T-helper 17 cell (primary cell): ENCODE measurements at places on chromosomes 16 and 17.
A peak's percentile ranks its signal among the peaks of the same experiment; 100 is the strongest.

- no peak for DNase-seq
Observed at GRCh38 chr16:83136419-83136818, 509.6 kb downstream of the CDH13 start.

GRCh38 chr17:28667870-28668269 lies 5.9 kb downstream of the SUPT6H start:
- no peak for DNase-seq

GRCh38 chr17:1649844-1650501 lies at the start of gene RILP:
TSS of gene RILP (minus strand) at chr17:1649866. CDS start at chr17:1649804, 62 bp downstream.
- DNase-seq, result no peak

GRCh38 chr17:39688475-39688835 lies 598 bp upstream of the PGAP3 start:
- no peak for DNase-seq

GRCh38 chr16:78821335-78821734 lies 721.9 kb downstream of the WWOX start:
- no peak for DNase-seq

DNA sequence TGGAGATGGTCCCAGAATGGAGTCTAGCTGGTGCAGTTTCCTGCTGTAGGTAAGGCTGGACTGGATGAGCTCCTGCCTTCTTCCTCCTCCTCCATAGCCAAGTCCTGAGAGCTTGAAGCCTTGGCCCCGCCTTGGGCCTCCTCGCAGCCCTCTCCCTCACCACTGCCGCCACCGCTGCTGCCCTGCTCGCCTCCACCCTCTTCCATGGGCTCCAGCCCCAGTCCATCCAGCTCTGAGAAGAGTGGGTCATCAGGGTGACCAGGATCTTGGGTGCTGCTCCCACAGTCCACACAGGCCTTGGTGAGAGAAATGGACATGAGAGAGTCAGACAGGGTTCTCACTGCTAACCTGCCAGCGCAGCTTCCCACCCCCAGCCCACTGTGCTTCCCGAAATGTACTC lies 11.2 kb downstream of the PER1 start:
- no peak for DNase-seq

GRCh38 chr16:76777721-76778465 lies 413.1 kb upstream of the MON1B start:
- no peak for DNase-seq

DNA sequence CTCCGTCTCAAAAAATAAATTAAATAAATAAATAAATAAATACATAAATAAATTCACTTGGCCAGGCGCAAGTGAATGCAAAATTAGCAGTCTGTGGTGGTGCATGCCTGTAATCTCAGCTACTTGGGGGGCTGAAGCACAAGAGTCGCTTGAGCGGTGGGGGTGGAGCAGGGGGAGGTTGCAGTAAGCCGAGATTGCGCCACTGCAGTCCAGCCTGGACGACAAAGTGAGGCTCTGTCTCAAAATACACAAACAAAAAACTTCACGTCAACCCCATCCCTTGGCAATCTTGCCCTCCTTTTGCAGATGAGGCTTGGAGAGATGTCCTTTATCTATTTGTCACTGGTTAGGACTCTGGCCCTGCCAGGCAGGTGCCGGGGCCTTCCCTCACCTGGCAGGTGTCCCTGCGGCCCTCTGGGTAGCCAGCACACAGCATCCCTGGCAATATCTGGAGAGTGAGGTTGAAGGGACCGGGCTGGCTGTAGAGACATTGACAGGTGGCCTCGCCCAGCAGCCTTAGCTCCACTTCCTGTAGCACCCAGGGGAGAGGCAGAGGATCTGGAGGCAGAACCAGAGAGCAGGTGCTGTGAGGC lies 4.4 kb downstream of the PRSS36 start:
- DNase-seq, result no peak

DNA sequence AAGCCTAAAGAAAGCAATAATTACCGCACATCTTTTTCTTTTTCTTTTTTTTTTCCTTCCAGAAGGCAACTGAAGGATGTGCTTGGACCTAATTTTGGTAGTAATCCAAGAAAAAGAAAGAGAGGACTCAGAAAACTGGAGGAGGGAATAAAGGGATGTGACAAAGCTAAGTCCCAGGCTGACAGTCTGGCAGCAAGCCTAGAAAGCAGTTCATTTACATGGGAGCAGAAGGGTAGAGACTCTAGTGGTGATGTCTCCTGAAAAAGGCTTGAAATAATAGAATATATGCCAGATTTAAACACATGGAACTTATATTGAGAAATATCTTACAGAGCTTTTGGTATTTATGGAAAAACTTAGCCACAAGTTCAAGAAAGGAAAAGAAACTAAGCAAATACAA lies 101.0 kb upstream of the SHISA6 start:
- DNase-seq, result no peak

DNA sequence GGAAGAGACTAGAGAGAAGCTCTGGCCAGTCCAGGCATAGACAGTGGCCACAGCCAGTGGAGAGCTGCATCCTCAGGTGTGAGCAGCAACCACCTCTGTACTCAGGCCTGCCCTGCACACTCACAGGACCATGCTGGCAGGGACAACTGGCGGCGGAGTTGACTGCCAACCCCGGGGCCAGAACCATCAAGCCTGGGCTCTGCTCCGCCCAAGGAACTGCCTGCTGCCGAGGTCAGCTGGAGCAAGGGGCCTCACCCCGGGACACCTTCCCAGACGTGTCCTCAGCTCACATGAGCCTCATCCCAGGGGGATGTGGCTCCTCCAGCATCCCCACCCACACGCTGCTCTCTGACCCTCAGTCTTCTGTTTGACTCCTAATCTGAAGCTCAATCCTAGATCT lies 3.2 kb downstream of the RHBDF1 start:
- no peak for DNase-seq

DNA sequence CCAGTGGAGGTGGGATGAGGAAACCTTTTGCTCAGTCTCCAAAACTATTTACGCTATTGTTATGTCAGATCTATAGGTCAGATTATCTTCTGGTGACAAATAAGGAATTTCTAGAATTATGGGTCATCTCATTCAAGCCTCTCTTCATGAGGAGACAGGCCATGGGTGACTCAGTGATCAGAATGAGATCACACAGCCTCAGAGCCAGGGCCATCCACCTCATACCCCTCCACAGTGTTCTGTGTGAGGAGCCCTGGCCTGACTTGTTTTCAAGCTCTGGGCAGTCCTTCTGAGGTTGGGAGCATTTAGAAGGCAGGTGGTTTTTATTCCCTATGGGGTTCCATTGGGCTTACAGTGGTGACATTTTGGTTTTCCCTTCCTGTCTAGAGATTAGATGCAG lies 26.5 kb downstream of the YPEL2 start:
- no peak for DNase-seq

GRCh38 chr17:71679832-71680231 lies 441.0 kb upstream of the SOX9 start:
- no peak for DNase-seq

GRCh38 chr17:80657561-80657960 lies 112.9 kb downstream of the RPTOR start:
- no peak for DNase-seq

GRCh38 chr17:76277300-76278267 lies 12.4 kb downstream of the UBALD2 start:
- DNase-seq, result no peak

DNA sequence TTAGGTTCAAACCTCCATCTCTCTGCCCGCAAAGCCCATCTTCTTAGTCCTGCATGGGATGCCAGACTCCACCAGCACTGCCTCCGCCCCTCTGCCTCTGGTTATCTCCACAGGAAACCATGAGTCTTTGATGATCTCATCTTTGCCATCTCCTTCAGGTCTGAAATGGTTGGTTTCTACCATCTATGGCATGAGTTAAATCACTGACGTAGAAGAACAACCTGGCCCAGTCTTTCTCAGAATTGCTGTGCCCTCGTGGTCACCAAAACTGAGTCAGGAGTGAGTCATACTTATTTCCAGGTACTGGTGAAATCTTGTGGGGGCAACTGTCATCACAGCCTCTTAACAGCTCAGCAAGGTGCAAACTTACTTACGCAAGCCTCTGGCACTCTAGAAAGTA lies 468.7 kb upstream of the C16orf82 start:
- no peak for DNase-seq

- no peak for DNase-seq
Observed at GRCh38 chr17:68020409-68020756, 15.2 kb upstream of the KPNA2 start.

DNA sequence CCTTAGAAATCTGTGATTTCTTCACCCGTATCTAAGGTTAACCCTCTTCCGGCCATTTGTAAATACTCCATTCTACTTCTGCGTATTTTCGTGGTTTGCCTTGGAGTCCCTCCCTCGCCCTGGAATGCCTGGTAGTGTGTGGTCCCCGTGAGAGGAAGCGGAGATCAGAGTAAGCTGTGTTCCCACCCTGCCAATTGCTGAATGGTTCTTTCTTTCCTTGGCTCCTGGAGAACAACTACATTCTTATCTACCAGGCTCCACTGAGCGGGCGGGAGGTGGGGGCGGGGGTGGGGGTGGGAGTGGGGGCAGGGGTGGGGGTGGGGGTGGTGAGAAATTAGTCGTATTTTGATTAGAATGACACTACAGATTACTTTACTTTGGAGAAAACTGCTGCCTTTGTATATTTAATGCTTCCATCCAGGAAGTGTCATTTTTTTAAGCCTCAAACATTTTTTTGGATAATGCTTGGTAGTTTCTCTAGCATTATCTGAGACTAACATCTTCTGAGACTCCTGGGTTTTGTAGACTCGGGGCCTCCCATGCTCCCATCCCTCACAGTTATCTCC lies 20.9 kb upstream of the FASN start:
- DNase-seq, result no peak

DNA sequence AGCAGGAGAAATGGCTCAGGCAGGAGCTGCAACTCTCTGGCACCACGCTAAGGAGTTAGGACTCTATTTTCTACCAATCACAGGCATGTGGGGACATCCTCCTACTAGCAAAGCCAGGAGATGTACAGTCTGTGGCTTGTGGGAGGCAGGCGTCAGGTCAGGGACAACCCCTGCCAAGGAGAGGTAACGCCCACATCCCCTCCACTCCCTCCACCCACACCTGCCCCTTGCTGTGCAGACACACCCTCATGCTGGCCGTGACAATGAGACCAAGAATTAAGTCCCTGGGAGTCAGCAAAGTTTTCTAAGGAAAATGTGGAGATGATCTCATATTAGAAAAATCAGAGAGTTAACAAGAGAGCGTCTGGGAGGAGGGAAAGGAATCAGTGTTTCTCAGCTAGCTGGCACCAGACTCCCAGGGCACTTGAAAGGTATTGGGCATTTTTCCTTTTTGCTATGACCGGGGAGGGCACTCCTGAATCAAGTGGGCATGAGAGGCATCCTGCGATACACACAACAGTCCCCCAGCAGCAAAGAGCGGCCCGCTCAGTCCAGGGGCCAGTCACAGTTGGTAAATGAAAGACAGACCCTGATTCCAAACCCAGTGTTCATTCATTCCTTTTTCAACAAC lies 87.3 kb upstream of the RPL38 start:
- DNase-seq, result no peak

DNA sequence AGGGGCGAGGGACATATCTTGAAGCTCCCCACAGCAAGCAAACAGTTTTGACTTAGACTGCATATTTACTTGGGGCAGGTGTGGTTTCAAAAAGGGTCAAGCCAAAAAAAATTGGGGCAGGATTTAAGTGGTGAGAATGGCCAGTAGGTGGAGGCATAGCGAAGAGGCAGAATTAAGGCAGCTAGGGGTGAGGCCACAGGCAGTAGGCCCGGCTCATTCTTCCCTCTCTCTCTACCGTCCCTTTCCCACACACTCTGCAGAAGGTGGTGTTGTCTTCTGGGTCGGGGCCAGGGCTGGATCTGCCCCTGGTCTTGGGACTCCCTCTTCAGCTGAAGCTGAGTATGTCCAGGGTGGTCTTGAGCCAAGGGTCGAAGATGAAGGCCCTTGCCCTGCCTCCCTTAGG lies 2.6 kb downstream of the SHBG start:
- no peak for DNase-seq

GRCh38 chr17:74170924-74171323 lies 32.6 kb upstream of the RPL38 start:
- no peak for DNase-seq

- DNase-seq, result no peak
Observed at GRCh38 chr17:27513849-27514248, 57.6 kb downstream of the KSR1 start.

GRCh38 chr17:75909051-75909811 lies 4.5 kb upstream of the MRPL38 start:
- DNase-seq, result no peak

DNA sequence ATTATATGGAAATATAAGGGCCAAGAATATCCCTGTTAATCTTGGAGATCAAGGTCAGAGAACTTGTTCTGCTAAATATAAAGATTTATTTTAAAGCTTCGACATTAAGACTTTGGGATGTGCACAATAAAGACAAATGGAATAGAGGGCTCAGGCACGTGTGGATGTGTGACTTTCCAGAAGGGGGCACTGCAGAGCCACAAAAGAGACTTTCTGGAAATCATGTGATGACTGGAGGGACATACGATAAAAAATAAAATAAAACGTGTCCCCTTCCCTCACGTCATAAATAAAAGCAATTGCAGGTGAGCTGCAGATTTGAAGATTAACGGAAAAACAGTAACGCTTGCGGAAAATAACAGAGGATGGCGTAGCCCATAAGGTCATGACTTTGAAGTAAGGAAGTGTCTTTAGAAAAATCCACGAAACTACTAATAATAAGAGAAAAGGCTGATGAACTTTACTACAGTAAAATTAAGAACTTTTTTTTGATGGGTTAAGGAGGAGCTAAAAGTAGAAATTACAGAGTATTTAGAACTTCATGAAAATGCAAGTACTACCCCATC lies 9.4 kb upstream of the ENGASE start:
- peak; percentile 46 for DNase-seq

- DNase-seq, result no peak
Observed at GRCh38 chr16:55146966-55147365, 177.0 kb upstream of the IRX6 start.

GRCh38 chr17:851924-852323 lies 69.8 kb downstream of the MRM3 start:
- no peak for DNase-seq

DNA sequence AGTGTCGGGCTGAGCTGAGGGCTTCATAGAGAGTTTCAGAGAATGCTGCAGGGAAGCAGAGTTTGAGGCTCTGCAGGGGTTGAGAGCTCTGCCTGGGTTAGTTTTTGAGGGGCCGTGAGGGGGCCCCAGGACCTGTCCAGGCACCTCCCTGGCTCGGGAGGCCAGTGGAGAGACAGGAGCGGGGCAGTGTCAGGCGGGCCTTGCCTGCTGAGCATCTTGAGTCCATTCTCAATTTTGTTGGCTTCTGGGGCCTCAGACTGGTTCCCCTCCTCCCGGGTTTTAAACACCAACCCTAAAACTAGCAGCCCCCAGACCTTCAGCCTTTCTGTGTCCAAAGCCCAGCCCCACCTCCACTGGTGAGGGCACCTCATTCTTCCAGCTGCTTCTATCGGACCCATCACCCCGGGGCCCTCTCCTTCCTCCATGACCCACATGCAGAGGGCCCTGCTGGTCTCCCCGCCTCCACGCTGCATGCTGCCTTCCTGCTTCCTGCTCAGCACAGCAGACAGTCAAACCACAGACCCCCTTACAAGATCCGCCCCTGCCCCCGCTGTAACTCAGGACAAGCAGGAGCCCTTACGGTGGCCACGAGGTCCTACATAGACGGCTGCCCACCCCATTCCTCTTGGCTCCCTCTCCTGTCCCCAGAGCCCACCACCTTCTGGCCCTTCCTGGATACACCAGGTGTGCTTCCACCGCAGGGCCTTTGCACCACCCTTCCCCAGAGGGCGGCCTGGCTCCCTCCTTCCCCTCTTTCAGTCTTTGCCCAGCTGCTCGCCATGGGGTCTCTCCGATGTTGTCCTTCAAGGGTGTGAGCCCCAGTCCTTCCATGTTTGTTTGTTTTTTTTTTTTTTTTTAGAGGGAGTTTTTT lies 3.8 kb downstream of the RNF213 start:
- peak; percentile 29 for DNase-seq
